ENCODE measurements at places on chromosomes 7 and 10. TPM values are rescaled to one million over a fixed set of nuclear protein-coding genes. Genes with fewer than 3 reads are reported as not detected.

- DNase-seq: peak; percentile 52
Measured at GRCh38 chr10:114470956-114471905, 66.9 kb upstream of the AFAP1L2 start.

DNA sequence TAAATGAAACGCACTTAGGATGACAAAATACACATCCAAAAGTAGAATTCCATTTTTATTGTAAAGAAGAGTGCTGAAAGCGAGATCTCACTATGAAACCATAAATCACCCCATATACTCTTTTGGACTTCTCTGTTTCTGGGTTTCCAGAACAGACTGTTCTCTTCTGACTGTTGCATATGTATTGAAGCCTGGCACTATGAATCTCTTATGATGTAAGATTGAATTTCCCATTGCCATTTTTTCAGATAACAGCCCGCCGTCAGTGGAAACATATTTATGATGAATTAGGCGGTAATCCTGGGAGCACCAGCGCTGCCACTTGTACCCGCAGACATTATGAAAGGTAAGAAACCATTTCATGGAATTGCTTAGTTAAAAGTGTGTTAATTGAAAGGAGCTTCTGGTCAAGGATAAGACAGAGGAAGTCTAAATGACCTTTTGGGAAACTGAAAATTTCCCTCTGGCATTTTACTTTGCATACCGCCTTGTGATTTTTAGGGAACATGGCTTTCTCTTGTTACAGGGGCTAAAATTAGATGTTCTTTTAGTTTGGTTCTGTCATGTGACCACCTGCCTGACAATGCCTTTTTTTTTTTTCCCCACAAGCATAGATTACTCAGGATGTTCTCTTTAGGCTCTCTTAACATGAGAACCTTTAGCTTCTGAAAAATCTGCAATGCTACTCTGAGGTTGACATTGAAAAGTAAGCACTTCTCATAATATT lies 168.1 kb downstream of the ARID5B start:
- peak; percentile 29 for DNase-seq

- no peak for DNase-seq
Measured at GRCh38 chr7:141317033-141317585, 234.1 kb upstream of the AGK start.

- DNase-seq: peak; percentile 96
Measured at GRCh38 chr7:100428199-100428966, at the start of gene ZCWPW1. Gene ZCWPW1, minus strand, starts transcription at chr7:100428703. Its CDS starts 8,054 bp downstream, at chr7:100420649.

GRCh38 chr7:6614953-6615722 lies at the start of gene ZNF853:
Gene ZNF853, plus strand, starts transcription at chr7:6615610. Its CDS starts 565 bp downstream, at chr7:6616175.
- DNase-seq: no peak

GRCh38 chr7:129045682-129046081 lies 9.2 kb downstream of the TNPO3 start:
- DNase-seq: no peak

DNA sequence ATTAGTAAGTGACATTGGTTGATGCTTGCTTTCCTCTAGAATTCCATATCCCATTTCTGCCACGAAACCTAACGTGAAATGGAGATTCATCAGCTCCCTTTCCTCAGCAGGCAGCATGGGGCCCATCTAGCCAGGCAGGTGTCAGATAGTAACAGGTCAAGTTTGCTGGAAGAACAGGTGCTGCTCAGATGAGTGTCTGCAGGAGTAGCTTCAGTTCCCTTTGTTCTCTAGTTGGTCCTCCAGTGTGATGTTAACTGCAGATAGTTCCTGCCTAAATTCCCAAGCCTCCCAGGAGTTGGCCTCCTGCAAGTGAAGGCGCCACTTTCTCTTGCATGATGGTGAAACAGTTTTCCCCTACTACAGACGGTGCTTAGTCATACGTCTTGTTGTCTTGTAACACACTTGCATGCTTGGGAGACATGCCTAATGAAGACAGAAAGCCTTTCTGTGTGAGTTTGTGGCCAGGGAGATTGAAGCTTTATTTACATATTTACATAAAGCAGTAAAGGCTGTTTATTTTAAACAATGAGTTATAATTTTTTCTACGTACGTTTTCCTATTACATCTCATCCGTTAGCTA lies 175.4 kb downstream of the CHN2 start:
- DNase-seq: no peak

The NPFFR1 gene
- total RNA-seq: not detected

The NUTM2E gene
- not detected for total RNA-seq

The DGKI gene
- 4.0 TPM for total RNA-seq

The FBXO24 gene
- 0.49 TPM for total RNA-seq
